Bone marrow (tissue), 2 donors: ENCODE measurements at places on chromosomes 5 and 9.

DNA sequence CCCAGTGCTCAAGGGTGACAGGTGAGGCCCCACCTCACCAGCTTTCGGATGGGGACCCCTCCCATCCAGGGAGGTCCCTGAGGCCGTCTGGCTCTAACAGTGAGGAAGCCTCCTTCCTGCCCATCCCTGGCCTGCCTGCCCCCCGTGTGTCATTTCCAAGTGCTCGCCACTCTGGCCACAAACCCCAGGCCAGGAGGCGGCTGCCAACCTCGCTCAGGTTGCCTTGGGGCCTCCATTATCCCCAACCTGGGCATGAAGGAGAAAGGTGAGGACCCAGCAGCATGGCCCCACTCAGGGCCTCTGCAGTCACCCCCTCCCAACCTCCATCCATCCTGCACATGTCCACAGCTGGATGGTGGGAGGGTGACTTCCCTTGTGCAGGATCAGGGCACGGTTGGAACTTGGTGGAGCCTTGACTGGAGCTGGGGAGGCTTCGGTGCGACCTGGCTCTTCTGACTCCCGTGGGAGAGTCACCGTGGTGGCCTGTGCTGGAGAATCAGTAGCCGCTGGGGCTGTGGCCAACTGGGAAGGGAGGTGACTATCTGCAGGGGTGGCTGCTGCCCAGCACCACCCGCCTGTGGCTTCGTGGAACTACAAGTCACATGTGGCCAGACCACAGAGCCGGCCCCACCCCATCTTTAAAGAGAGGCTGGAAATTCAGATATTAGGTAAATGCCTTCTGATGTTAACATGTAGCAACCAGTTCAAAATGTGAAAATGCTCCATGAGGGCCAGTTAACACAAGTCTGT, 37.5 kb upstream of the GFPT2 start:
- no peak for DNase-seq

- no peak for DNase-seq
Observed at GRCh38 chr9:92474587-92474986, 7.7 kb downstream of the ASPN start.

DNA sequence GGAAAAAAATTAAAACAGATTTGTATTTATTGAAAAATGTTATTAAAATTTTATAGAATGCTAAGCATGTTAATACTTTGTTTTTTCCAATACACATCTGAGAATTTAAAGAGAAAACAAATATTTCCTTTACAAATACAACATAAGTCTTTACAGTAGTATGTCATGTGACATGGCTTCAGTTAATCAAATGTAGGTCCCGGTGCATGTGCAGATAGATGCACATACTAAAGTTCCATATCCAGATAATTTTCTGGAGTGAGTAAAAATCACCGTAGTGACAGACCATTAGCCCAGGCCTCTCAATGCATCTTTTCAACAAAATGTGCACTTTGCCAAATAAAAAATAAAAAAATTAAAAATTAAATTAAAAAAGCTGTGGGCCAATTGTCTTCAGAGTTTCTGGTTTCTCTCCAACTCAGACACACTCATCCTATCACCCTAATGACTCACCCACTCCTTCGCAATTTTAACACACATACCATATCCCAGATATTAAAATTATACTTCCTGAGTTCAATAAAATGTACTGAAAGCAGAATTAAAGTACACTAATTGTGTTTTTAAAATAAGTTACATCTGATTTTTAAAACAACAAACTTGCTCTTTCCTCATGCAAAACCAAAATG, 508.1 kb downstream of the NR2F1-AS1 start:
- DNase-seq = no peak

- DNase-seq = no peak
Observed at GRCh38 chr5:168415971-168416370, 70.3 kb upstream of the RARS1 start.

GRCh38 chr9:112945620-112946208, 55.0 kb upstream of the SLC46A2 start:
- no peak for DNase-seq

DNA sequence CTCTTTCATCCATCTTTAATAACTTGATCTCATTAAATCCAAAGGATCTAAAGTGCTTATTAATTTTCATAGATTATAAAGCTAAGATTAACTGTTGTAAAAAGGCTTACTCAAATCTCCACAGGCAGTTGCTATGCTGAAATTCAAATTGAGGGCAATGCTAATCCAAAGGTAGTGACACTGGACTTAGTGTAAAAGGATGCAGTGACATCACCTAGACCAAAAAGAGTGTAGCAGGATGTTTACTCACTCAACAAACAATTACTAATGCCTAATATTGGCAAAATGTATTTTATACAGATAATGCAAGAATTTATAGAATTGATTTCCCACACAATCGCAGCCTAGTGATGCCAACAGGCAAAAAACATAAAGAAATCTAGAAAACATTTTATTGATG, 756.2 kb downstream of the CDH9 start:
- no peak for DNase-seq

- no peak for DNase-seq
Observed at GRCh38 chr5:72511366-72511765, 4.2 kb upstream of the ZNF366 start.

DNA sequence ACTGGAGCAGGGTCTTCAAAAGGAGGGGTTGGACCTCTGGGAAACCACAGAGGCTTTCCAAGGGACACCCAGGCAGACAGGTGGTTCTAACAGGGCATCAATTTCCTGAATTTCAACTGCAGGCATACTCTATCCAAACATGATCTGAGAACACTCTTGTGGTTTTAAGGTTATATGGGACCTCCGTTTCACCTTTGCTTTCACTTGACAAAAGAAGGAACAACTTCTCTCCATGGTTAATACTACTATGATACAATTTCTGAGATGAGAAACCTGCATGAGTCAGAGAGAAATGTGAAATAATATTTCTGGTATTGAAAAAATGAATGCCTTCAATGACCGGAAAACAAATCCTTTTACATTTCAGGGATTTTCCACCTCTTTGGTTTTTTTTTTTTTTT, 28.0 kb upstream of the ERAP1 start:
- no peak for DNase-seq

GRCh38 chr5:128870373-128870772, 94.9 kb upstream of the SLC27A6 start:
- no peak for DNase-seq

DNA sequence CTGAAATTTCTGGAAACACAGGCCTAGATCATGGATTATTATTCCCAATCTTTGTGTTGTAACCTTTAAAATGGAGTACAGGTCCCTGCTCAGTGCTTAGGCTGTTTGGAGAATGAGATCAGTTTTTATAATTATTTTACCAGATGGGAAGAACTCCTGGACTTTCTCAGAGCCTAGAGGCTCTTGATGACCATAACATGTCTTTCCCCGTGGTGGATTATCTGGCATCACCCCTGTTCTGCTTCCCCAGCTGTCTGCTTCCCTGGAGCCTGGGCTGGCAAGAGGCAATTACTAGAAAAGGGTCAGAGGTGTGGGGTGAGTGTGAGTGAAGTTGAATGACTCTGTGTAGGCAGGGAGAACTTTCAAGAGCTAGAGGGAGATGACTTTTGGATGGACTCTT, 143.0 kb downstream of the CARTPT start:
- DNase-seq = no peak

- DNase-seq = no peak
Observed at GRCh38 chr5:168941901-168942300, 359.0 kb downstream of the SLIT3 start.

GRCh38 chr5:45017568-45017967, 208.8 kb downstream of the MRPS30 start:
- DNase-seq = no peak

DNA sequence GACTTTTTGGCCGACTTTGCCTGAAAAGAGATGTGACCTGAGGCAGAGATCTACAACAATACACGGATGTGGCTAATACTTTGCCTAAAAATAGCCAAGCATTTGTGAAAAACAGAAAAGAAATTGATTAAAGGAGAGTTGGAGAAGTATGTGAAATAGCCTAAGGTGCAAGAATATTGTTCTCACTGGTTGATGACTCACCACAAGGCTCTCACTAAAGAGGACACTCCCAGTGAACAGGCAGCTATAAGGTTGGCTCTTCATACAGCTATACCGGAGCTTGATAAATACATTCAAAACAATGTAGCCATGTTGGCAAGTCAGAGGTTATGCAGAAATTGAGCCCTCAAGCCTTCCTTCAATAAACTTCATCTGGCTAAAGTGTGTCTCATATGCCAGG, 317.2 kb upstream of the GRAMD2B start:
- DNase-seq = no peak

GRCh38 chr9:35628389-35628991, 10.3 kb upstream of the CD72 start:
- no peak for DNase-seq

GRCh38 chr9:76529653-76530052, 70.7 kb downstream of the GCNT1 start:
- DNase-seq = no peak

GRCh38 chr5:139692679-139693308, 44.6 kb downstream of the CXXC5 start:
- no peak for DNase-seq

DNA sequence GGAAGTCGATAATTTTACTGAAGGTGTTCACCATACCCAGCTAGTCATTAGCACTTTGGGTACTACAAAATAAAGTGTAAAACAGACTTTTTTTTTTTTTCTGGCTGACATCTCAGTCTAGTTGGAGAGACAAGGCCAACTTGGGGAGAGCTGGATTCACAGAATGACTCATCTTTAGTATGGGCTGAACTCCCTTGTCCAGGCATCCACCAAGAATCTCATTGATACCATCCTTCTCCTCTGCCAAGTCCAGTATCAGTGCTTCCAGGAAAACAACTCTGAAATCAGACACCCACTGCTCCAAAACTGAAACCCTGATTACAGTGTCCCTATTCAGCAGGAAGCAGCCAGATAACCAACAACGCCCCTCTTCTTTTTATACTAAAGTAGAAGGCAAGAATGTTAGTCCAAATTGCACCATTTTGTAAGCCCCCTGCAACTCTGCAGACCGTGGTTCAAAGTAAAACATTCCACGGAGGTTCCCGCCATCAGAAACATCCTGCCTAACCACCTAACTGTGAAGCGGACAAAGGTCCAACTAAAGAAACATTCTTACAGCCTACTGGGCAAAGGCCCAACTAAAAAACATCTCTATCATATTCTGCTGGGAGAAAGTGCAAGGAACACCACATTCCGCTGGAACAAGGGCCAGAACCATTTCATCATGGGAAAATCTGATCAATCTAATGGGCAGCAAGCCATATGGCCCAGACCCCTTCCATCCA, 728.2 kb downstream of the BRINP1 start:
- DNase-seq = no peak

GRCh38 chr5:14944350-14944739, 72.8 kb upstream of the ANKH start:
- no peak for DNase-seq

DNA sequence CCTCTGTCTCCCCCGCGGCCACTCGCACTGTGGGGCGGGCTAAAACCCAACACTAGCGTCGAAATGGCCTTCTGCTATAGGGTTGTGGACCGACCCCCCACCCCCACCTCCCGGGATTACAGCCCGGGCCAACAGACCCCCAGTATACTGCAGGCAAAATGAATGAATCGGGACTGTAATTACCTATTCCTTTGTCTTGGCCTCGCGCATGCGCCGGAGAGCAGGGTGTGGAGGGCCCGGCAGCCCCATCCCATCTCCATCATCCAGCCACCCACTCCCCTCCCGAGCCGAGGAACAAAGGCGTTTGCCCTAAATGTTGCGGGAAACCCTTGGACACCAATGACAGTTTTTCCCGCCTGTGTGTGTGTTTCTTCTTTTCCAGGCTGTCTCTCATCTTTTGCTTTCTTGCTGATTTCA, 1.6 kb downstream of the BASP1 start:
- DNase-seq = no peak

DNA sequence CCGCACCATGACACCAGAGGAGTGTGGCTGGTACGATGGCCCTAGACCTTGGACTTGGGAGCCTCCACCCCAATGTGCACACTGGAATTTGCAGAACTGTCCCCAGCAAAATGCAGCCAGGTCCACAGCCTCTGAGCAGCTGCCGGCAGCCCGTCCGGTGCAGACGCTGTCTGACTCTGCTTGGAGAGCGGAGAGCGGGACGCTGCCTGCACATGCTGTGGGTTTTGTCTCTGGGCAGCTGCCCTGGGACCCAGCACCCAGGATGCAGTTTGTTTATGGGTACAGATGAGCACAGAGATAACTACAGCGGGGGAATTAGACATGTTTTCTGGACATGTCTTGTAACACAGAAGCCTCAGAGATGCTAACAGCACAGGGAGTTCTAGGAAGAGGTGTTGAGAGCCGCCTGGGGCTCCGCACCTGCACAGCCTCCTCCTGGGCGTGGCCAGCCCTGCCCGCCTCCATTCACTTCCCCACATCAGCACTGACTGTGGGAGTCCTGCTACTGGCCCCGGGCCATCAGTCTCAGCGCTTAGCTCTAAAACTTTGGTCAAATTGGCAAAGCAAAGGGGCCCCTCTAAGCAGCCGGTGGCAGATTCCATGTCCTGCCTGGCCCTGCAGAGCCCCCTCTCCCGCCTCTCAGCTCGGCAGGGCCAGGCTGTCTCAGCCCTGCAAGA, 159.6 kb downstream of the IRX2 start:
- DNase-seq = no peak

DNA sequence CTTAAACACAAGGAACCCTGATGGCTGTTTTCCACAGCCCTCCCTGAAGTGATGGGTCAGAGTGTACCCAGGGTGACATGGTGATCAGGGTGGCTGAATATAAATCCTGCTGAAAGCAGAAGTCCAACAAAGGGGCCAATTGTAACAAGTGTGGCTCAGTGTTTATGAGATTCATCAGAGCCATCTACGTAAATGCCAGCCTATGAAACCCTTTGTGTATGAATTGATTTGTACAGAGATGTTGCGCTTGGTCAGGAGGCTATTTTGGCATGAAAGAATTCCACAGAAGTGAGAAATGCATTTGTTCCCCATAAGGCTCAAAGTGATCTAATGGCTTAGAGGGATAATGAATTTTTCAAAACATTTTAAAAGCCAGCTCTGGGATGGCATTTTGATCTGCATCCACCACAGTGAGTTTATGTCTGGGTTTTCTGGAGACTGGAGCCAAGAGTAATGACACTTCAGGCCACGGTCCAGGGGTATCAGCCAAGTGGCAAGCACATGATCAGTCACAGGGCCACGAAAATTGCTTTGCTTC, 12.4 kb downstream of the PRUNE2 start:
- no peak for DNase-seq

DNA sequence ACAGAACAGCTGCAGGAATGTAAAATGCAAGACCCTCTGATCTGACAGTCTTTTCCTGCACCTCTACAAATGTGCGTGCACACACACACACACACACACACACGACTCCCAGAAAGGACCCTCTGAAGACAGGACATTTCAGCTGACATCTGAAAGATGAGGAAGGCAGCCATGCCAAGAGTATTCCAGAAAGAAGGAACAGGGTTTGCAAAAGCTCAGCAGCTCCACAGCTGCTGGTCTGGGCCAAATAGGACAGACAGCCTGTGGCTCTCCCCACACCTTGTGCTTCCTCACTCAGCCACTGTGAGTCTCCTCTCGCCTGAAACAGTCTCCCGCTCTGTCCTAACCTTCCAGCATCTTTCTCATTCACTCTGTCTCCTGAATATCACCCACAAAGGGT, 189.0 kb downstream of the PALM2AKAP2 start:
- DNase-seq = no peak
